ENCODE measurements at places on chromosomes 12 and 14.

DNA sequence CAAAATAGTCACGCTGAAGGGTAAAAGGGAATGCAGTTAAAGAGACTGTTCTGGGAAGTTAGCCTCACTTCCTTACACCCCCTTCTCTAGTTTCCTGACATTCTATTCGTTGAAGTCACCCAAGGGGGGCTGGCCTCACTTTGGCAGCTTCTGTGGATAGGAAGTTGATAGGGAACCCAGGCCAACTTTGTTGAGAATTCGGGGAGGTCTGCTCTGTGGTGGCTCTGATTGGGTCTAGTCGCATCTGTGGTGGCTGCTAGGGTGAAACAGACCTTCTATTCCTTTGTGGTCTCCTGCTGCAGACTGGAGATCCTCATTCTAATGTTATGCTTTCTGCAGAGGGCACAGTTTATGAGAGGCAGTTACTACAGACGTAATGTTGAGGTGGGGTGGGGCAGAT, 28.8 kb upstream of the GZMB start:
- no peak for DNase-seq

GRCh38 chr12:85309125-85309566, 29.1 kb downstream of the ALX1 start:
- no peak for DNase-seq

GRCh38 chr12:116215023-116215422, 62.5 kb downstream of the MED13L start:
- no peak for DNase-seq

DNA sequence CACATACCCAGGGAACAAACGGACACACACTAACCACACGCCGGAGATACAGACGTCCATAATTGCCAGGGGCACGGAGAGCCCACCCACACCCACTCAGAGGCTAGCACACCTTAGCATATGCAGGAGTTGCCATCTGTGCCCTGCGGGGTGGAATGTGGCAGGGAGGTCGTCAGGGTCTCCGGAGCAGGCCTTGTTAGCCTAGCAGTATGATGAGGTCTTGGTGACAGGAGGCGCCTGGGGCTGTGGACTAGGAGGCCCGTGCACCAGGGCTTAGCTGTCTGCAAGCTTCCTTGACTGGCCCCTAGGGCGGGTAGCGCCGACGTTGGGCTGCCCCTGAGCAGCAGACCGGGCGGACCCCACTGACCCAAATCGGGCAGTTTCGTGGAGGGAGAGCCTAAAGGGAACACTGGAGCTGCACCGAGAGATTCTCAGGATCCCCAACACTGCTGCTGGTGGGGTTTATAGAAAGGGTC, 10.0 kb downstream of the STAC3 start:
- no peak for DNase-seq

DNA sequence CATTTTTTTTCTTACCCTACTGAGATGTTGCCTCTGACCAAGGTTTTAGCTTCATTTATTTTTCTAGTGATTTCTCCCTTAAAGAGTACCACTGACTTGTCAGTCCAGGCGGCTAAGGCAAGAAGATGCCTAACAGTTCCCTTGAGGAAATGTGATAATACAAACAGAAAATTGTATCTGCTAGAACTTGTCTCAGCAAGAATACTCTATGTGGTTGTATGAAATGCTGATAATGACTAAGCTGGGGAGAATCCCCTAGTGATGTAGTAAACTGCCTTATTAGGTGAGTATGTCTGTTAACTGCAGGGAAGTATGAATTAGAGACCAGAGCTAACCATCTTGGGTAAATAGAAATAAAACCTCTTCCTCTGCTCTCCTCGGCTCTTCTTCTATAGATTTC, 6.7 kb downstream of the C12orf54 start:
- DNase-seq: no peak

GRCh38 chr14:101215266-101215665, 311.7 kb upstream of the RTL1 start:
- DNase-seq: no peak

GRCh38 chr14:77889971-77890442, 90.1 kb downstream of the ADCK1 start:
- no peak for DNase-seq

GRCh38 chr12:85058339-85058738, 22.2 kb downstream of the LRRIQ1 start:
- DNase-seq: no peak

Measured in activated CD4-positive, alpha-beta T cell treated with anti-CD3 and anti-CD28 coated beads, Interleukin-2, amount 50 U/mL, for 1 hour (primary cell).